ENCODE measurements at places on chromosomes 1 and 21. TPM values are rescaled to one million over a fixed set of nuclear protein-coding genes. Genes with fewer than 3 reads are reported as not detected.

- H3K36me3 ChIP-seq: no peaks in the 10 kb centered on the region
- no peak for DNase-seq
- no peak overlapping the region for H3K4me3 ChIP-seq
- H3K27me3 ChIP-seq: no peaks in the 10 kb centered on the region
- H3K27ac ChIP-seq: no peak overlapping the region
These were observed 433.6 kb downstream of the PTPRU start for GRCh38 chr1:29669912-29670311.

- DNase-seq: no peak
- H3K4me3 ChIP-seq: no peak overlapping the region
- H3K27ac ChIP-seq: no peak overlapping the region
- no peaks in the 10 kb centered on the region for H3K27me3 ChIP-seq
- no peaks in the 10 kb centered on the region for H3K36me3 ChIP-seq
These were observed 41.4 kb downstream of the ANP32E start for GRCh38 chr1:150194381-150195031.

DNA sequence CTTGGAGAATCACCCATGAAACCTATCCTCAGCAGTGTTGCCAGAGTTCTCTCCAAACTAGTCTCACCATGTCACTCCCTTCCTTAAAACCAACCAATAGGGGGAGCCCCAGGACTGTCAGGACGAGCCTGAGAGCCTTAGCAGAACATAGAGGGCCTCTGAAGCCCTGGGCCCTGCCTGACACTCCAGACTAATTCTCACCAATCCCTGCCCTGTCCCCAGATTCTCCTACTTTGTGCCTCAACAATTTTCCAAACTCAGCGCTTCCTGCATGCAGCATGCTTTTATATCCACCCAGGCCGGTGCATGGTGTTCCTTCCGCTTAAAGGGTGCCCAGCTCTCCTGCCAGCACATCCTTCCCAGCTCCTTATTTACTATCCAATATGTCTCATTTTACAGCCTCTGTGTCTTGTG lies 42.7 kb downstream of the HSD3B1 start:
- no peak overlapping the region for H3K4me3 ChIP-seq
- H3K27me3 ChIP-seq: no peaks in the 10 kb centered on the region
- no peak overlapping the region for H3K27ac ChIP-seq
- no peaks in the 10 kb centered on the region for H3K4me1 ChIP-seq
- peak; percentile 79 for DNase-seq

DNA sequence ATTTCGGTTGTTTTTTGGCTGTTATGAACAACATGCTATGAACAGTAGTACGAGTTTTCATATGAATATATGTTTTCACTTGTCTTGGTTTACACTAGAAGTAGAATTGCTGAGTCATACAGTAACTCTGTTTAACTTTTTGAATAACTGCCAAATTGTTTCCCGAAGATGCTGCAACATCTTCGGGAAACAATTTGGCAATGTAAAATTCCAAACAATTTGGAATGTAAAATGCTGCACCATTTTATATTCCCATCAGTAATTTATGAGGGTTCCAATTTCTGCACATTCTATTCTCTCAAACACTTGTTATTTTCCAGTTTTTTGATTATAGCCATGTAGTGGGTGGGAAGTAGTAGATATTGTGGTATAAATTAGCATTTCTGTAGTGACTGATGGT lies 11.6 kb downstream of the PCBP3 start:
- no peak overlapping the region for H3K4me3 ChIP-seq
- no peaks in the 10 kb centered on the region for H3K4me1 ChIP-seq
- H3K27me3 ChIP-seq: no peaks in the 10 kb centered on the region
- no peak for DNase-seq
- H3K27ac ChIP-seq: no peak overlapping the region
- H3K36me3 ChIP-seq: no peaks in the 10 kb centered on the region

DNA sequence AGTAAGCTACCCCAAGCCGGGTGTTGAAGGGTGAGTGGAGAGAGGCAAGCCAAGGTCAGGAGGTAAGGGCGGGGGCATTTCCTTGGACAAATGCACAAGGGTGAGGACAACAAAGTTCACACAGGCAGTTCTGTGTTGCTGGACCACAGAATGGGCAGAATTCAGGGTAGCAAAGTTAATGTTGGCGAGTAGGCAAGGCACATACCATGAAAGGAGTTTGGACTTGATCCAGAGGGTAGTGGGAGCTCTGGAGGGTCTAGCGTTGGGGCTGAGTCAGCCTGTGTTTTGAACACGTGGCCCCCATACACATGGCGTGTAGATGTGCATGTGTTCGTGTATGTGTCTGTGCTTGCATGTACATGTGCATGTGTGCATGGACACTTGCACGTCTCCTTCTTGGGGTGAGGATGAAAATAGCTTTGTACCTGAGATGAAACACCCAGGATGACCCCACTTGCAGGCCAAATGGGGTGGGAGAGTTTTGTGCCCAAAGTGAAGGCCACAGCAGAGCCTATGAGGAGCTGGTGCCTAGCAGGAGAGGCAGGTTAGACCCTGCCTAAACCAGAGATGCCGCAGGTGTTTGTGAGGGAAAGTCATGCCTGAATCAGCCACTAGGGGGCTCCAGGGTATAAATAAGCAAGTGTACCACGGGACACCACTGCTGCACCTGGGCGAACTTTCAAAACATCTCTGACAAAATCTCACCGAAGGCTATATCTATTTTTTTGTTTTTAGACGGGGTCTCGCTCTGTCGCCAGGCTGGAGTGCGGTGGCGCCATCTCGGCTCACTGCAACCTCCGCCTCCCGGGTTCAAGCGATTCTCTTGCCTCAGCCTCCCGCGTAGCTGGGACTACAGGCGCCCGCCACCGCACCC lies 21.8 kb downstream of the SLC27A3 start:
- H3K4me3 ChIP-seq: no peak overlapping the region
- H3K27ac ChIP-seq: no peak overlapping the region
- no peaks in the 10 kb centered on the region for H3K4me1 ChIP-seq
- H3K27me3 ChIP-seq: no peaks in the 10 kb centered on the region

DNA sequence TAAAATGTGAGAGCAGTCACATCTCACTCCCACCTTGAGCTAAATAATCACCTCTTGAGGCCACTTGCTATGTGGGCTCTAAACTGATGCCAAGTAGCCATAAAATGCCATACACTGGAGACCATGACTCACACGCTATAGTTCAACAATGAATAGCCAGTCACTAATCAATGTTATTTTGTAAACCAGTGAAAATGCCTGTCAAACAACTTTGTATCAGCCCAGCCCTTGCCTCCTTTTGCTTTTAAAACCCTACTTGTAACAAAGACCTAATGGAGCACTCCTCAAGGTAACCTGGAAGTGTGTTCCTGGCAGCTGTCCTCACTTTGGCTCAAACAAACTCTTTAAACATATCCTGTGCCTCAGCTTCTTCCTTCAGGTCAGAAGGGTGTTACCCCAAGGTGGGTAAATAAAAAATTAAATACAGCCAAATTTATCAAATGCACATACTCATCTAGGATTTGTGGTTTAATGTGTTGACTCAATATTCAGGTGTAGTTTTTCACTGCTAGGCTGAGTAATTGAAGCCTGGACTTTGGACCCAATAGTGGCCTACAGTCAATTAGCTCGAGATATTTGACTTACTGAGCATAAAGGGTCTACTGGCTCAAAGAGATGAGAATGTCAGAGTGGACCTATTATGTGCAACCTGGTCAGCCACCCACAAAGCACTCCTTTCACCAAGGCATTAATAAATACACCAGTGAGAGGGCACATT lies 154.3 kb downstream of the COQ8A start:
- DNase-seq: no peak
- H3K4me3 ChIP-seq: no peak overlapping the region
- no peaks in the 10 kb centered on the region for H3K27me3 ChIP-seq
- H3K4me1 ChIP-seq: no peaks in the 10 kb centered on the region

GRCh38 chr1:96333522-96334235 lies 387.9 kb upstream of the PTBP2 start:
- H3K36me3 ChIP-seq: no peaks in the 10 kb centered on the region
- DNase-seq: no peak
- H3K27me3 ChIP-seq: no peaks in the 10 kb centered on the region
- no peak overlapping the region for H3K27ac ChIP-seq
- H3K4me3 ChIP-seq: no peak overlapping the region

DNA sequence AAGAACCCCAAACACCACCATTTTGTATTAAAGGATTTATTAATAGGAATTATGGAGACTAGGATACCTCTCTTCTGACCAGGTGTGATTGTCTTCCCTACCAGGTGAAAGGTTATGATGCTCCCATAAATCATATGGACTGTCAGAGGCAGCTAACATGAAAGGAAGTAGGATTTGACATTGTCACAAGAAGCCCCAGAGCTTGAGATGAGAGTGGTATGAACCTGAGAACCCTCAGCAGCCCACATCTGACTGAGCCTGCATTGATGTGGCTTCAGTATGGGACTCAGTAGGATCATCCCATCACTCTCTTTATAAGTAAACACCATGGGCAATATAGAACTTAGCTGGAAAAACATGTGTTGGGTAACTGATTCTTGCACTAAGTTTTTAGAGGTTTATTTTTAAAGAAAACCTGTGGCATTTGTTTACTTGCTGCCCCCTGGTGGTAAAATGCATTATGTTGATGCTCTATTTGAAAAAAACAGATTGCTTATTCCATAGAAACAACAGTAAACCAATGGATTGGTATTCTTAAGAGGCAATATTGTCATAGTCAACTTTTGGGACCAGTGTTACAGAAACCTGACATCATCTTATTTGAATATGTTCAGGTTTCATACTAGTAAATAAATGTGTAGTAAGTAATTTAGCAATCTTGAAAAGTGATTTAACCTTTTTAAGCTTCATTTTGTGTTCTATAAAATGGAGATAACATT lies 16.6 kb upstream of the CACYBP start:
- H3K27me3 ChIP-seq: no peaks in the 10 kb centered on the region
- H3K27ac ChIP-seq: no peak overlapping the region
- H3K4me3 ChIP-seq: no peak overlapping the region
- H3K4me1 ChIP-seq: no peaks in the 10 kb centered on the region
- no peak for DNase-seq

GRCh38 chr1:212944229-212944901 lies 6.0 kb upstream of the VASH2 start:
- H3K36me3 ChIP-seq: no peaks in the 10 kb centered on the region
- H3K4me1 ChIP-seq: no peaks in the 10 kb centered on the region
- H3K4me3 ChIP-seq: no peak overlapping the region
- no peak for DNase-seq
- H3K27ac ChIP-seq: no peak overlapping the region

DNA sequence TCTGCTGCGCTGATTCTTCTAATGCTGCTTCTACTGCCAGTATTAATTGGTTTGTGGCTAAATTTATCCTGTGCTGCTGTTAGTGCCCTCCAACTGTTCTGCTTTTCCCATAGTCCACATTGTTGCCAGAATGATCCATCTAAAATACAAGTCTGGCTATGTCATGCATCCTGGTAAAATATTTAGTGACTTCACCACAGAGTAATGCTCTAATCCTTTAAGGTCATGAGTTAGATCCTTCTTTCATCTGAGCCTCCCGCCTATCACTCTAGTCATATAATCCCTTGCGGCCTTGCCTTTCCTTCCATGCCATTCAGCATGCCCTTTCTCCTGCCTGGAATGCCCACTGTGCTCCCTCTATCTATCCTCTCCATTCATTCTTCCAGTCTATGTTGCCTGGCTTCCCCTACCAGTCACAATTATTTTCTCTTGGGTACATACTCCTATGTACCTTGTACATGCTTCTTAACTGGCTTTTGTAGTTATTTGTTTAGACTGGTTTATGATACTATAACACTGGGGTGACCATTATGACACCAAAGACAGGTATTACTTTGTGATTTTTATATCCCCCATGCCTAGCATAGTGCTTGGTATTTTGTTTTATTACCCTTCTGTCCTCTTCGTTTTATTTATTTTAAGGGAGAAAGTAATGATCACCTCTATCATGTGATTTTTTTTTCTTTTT lies 144.0 kb downstream of the MAGI3 start:
- H3K4me1 ChIP-seq: peaks cover 24% of the 10 kb centered on the region
- DNase-seq: no peak
- no peak overlapping the region for H3K4me3 ChIP-seq

GRCh38 chr1:246274186-246274585 lies 232.9 kb downstream of the SMYD3 start:
- H3K4me3 ChIP-seq: no peak overlapping the region
- no peaks in the 10 kb centered on the region for H3K4me1 ChIP-seq
- H3K27me3 ChIP-seq: no peaks in the 10 kb centered on the region
- DNase-seq: no peak

GRCh38 chr1:64136752-64137411 lies 66.5 kb upstream of the UBE2U start:
- H3K4me3 ChIP-seq: no peak overlapping the region
- no peaks in the 10 kb centered on the region for H3K27me3 ChIP-seq
- peak; percentile 90 for DNase-seq
- H3K27ac ChIP-seq: no peak overlapping the region

GRCh38 chr1:54653036-54653435 lies 11.4 kb downstream of the MROH7 start:
- H3K4me3 ChIP-seq: no peak overlapping the region
- no peaks in the 10 kb centered on the region for H3K36me3 ChIP-seq
- no peaks in the 10 kb centered on the region for H3K27me3 ChIP-seq
- no peaks in the 10 kb centered on the region for H3K4me1 ChIP-seq
- DNase-seq: no peak

DNA sequence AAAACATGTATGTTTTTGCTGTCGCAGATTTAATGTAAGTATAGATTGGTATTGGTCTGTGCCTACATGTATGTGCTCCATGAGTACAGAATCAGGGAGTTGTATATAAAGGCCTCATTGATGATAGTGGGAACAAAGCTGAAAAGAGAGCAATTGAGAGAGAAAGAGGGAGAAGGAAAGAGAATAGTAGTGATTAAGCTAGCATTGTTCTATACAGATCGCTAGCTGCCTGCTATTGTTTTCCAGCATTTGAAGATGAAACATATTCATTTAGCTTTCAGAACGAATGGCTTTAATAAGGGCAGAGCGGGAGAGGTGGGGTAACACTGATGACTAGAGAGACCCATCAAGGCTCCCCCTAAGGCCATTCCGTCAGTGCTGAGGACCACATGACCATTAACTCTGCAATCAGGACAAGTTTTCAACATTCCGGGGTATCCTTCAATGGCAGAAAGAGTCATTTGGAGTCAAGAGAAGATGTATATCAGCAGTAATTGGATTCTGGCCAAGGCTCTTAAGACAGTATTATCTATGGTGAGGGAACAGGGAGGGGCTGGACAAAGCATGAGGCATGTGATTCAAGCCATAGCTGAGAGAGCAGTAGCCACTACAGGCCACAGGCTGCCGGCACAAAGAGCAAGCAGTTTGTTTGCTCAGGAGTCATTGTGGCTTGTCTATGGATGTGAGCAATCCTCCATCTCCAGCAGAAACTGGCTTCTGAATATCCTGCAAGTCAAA lies 176.5 kb downstream of the PBX1 start:
- no peaks in the 10 kb centered on the region for H3K27me3 ChIP-seq
- no peak for DNase-seq
- no peak overlapping the region for H3K4me3 ChIP-seq
- H3K27ac ChIP-seq: no peak overlapping the region
- no peaks in the 10 kb centered on the region for H3K36me3 ChIP-seq

Gene AUNIP
- total RNA-seq: 1.5 TPM

Gene ERG
- 20.9 TPM for total RNA-seq

Gene OR2T29
- not detected for total RNA-seq

Gene CRYAA
- total RNA-seq: not detected

Gene GPR153
- 11.5 TPM for total RNA-seq

All from vagina (tissue), 2 donors.